GM20000 (cell line): ENCODE measurements at places on chromosomes 6 and 20.

DNA sequence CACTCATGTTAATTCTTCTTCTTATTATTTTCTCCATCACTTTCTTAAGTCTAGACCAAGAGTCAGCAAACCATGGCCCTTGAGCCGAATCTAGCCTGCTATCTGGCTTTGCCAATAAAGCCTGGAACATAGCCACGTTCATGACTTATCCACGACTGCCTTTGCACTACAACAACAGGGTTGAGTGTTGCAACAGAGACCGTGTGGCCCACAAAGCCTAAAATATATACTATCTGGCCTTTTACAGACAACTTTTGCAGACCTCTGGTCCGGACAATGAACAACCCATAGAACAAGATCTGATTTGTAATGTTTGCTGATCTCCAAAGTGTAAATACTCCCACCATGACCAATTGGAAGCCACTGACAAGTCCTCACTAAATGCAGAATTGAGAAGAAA, 140.5 kb upstream of the CDYL start:
- DNase-seq = no peak

GRCh38 chr20:11352041-11352440, 565.7 kb upstream of the BTBD3 start:
- DNase-seq = no peak

DNA sequence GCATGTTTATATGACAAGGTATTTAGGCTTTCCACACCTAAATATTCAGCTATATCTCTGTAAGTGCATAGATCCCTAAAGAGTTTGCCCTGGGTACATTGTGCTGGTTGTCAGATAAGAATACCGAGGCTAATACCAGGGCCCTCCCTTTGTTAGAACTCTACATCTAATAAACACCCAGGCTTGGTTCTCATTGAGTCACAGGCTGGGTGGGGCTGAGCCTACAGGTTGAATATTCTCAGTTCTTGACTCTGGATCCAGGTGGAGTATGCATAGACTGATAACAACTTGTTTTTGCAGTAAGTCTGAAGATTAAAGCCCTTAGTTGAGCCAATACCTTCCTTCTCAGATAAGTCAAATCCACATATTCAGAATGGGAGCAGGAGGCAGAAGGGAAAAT, 312.2 kb upstream of the FLRT3 start:
- DNase-seq = no peak

DNA sequence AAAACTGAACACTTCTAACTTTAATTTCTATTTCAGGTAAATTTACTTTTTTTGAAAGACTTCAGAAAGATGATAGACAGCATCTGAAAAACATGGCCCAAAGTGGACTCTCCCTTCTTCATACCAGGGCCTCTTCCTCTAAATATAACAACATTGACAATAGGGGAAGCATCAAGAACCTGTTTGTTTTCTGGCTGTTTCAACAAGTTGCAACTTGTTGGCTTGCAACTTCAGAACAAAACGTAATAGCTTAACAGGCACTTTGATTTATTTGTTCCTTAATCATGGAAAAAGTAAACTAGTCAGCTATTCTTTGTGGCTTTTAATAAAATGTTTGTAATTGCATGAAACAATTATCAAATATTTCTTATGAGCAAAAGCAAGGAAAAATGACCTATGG, 34.3 kb downstream of the RGS17 start:
- DNase-seq = no peak

GRCh38 chr6:85344996-85345395, 104.9 kb upstream of the NT5E start:
- no peak for DNase-seq

DNA sequence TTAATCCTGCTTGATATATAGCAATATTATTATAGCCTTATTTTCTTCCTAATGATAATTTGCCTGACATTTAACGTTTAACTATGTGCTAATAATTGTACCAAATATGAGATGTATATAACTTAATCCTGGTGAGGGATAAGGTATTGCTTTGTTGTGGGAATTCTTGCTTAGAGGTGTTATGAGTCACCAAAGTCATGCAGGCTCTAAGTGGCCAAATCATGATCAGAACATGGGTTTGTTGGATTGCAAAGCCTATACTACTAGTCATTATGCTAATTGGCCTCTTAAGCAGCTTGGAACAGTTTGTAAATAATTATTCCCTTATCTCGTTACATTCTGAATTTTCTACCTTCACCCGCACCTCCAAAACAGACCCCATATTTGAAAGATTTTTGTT, 21.9 kb upstream of the C6orf141 start:
- DNase-seq = no peak

GRCh38 chr6:148524976-148525375, 182.3 kb downstream of the SASH1 start:
- no peak for DNase-seq

- no peak for DNase-seq
Measured at GRCh38 chr6:71502168-71502567, 213.6 kb downstream of the OGFRL1 start.
